ENCODE measurements at places on chromosomes 3 and 15.

DNA sequence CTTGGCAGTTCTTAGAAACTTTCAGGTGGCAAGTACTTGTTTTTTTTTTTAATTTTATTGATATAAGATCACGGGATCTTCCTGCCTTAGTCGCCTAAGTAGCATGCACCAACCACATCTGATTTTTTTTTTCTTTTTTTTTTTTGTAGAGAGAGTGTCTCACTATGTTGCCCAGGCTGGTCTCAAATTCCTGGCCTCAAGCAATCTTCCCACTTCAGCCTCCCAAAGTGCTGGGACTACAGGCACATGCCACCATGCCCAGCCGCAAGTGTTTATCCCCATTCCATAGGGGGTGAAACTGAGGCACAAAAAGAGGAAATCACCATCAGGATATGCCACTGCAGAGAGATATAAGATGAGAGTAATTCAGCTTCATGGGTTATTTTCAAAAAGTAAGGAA, 102.9 kb downstream of the IGF2BP2 start:
- DNase-seq: no peak

GRCh38 chr3:153901991-153902390, 219.2 kb upstream of the ARHGEF26 start:
- DNase-seq: no peak

GRCh38 chr15:35690698-35691116, 144.7 kb upstream of the DPH6 start:
- DNase-seq: no peak

DNA sequence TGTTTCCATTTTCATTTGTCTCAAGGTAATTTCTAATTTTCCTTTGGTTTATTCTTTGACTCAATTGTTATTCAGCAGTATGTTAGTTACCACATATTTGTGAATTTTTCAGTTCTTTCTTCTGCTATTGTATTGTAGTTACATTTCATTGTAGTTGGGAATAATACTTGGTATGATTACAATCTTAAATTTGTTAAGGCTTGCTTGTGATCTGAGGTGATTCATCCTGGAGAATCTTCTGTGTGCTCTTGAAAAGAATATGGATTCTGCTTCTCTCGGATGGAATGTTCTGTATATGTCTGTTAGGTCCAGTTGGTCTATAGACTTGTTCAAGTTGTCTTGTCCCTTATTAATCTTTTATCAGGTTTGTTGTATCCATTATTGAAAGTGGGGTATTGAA, 63.4 kb upstream of the VEPH1 start:
- DNase-seq: no peak

- DNase-seq: no peak
Observed at GRCh38 chr3:115646027-115646690, 22.8 kb downstream of the GAP43 start.

GRCh38 chr15:80982205-80982604, 7.4 kb downstream of the MESD start:
- peak; percentile 34 for DNase-seq

GRCh38 chr3:15015456-15015855, 49.7 kb downstream of the MRPS25 start:
- DNase-seq: no peak

DNA sequence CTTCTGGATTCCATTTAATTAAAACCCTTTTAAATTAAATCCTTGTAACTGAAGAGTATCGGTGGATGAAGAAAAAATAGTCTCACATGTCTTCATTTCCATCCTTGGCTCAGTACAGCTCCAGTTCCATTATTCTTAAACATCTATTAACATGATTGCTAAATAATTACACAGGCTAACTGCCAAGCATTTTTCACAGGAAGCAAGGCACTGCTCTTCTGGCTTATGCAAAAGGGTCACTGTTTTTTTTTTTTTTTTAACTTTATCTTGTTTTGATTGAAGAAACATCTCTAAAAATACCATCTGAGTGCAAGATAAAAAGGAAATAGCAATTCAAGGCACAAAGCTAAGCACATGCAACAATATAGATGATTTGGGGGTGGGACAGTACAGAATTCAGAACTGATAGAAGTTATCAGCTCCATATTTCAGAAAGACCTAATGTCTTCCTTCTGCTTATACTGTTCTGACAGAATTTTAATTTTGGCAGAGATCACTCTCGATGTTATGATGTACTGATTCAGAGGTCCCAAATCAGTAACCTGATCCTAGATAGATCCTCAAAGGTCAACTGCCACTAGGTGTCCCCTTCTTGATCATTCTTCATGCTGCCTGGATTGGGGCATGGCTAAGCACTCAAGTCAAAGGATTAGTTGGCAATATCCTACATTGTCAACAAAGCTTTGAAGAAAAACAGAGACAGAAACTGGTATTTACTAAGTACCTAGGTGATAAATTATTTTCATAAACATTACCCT, 57.8 kb upstream of the ACTC1 start:
- no peak for DNase-seq

DNA sequence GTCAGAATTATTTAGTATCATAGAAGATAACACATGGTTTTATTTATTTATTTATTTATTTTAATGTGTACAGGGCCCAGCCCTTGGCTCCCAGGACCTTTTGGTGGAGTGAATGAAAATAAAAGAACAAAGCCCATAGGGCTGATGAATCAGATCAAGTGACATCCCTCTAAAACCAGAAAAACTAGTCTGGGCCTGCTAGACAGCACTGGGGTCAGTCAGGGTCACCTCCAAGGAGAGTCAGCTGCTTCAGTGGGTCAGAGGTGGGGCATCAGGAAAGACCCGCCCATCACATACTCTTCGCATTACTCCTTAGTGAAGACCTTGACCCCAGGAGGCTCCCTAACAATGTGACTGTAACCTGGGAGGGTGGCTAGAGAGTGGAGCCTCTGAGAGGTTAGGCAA, 12.8 kb downstream of the PPCDC start:
- DNase-seq: no peak

DNA sequence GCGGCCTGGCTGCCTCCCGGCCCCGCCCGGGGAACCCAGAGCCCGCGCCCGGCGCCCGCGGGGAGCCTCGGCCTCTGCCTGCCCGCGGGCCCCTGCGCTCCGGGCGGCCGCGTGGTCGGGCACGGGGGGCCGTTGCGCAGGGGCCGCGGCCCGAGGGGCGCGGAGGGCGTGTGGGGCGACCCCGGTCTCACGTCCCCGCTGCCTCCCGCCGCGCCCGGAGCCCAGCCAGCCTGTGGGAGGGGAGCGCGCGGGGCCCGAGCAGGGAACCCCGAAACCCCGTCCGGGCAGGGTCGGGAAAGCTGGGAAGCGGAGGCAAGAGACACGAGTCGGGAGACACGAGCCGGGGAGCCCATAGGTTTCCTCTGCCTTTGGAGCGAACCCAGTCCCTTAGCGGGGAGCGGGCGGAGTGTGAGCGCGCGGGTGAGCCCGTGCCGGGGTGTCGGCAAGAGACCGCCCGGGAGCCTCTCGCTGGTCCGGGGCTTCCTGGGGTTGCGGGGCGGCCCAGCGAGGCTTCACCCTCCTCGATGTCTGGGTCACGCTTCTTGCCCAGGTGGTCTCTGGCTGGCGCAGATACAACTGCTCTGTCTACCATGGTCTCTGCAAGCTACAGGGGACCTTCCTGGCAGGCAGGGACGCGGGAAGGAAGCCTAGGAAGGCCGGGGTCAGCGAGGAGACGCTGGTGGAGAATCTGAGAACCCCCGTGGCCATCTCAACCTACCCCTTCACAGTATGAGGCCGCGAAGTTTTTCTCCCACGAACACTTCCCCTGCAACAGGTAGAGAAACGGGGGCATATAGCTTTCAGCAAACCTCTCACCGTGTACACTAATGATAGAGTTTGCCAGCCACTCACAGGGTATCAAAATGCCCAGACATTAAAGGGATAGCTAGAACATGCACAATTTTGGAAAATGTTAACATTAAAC, 586 bp downstream of the LRRK1 start:
- DNase-seq: no peak
